ENCODE measurements at places on chromosomes 7 and 10.

DNA sequence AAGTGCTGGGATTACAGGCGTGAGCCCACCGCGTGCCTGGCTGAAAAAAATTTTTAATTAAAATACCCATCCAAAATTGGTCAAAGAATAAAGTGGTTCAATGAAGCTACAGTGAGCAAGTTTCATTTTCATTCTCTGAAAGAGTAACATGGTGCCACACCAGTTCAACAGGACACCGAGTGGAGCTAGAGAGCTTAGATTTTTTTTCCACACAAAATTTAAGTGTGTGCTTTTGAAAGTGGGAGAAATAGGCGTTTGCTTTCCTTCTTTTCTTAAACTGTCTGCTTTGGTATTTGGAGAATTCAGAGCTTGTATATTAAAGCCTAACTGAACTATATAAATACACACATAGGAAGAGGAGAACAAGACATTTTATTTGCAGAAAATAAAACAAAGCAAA lies 43.4 kb downstream of the BPGM start:
- DNase-seq = no peak

- DNase-seq = peak; percentile 29
Observed at GRCh38 chr7:44309271-44310091, 15.9 kb downstream of the CAMK2B start.

DNA sequence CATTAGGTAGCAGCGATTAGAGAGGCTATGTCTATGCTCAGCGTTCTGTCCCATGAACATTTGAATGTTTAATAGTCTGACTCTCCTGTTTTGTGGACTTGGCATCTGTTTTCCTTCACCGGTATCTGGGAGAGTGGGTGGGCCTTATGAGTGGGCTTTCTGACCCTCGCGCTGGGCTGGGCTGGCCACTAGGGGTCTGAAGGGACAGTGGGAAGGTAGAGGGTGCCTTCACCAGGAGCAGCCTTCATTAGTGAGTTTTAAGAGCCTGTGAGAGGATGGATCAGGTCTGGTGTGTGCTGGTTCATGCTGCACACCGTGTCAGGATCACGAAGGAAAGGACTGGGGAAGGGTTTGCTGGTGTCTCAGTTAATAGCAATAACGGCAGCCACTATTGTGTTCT lies 33.4 kb downstream of the DCLRE1A start:
- DNase-seq = no peak

GRCh38 chr7:121298831-121299239 lies 30.0 kb upstream of the WNT16 start:
- DNase-seq = no peak

GRCh38 chr10:101097881-101098280 lies 33.2 kb upstream of the TLX1 start:
- no peak for DNase-seq

DNA sequence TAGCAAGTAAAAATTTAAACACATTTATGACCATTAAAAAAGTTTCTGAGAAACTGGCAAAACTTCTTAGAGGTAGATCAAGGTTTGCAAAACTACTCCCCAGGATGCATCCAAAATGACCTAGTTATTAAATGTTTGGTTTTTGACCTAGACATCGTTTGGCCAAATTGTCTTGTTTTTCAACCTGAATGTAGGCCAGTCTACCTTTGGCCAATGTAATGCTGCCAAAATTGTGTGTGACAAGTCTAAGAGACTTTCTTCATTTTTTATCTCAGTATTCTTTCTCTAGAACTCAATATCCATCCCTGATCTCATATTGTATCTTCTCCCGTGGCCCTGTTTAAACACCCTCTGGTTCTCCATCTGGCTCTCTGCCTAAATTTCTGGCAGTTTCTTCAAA lies 202.0 kb downstream of the CXCL12 start:
- DNase-seq = no peak
